Activated CD4-positive, CD25-positive, alpha-beta regulatory T cell treated with anti-CD3 and anti-CD28 coated beads, Interleukin-2, amount 50 U/mL, for 72 hours (primary cell): ENCODE measurements at places on chromosomes 7 and 10.

- DNase-seq = no peak
Observed at GRCh38 chr10:69577268-69578232, 4.3 kb upstream of the NEUROG3 start.

GRCh38 chr7:134686786-134687185, 40.1 kb downstream of the BPGM start:
- DNase-seq = no peak

GRCh38 chr7:137915266-137915665, 68.5 kb upstream of the DGKI start:
- DNase-seq = no peak

- no peak for DNase-seq
Observed at GRCh38 chr7:118872568-118872967, 648.1 kb downstream of the ANKRD7 start.

DNA sequence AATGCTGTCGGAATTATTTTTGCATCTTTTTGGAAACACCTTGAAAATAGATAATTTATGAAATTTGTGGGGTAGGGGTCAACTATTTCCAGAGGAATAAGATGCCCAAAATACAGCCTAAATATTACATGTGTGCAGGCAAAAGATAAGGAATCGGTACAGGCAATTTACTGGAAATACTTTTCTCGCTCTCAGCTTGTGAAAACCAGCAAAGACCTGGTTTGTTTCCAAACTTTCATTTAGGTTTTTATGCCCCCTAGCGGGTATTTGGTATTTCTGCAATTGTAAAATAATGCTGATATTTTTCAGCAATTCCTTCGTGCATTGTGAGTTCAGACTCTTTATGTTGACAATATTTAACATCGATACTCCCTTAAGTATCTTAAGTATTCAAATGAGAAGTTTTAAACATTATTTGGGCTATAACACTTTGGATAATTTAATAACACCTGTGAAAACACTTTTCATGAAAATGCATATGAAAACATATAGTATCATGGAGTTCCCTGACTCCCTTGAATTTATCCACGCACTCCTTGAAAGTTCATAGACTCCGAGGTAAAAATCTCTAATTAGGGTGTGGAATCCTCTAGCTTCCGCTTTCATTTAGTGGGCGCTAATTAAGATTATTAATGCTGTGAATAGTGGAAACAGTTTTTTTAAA, 132.4 kb downstream of the TSPAN12 start:
- DNase-seq = no peak

DNA sequence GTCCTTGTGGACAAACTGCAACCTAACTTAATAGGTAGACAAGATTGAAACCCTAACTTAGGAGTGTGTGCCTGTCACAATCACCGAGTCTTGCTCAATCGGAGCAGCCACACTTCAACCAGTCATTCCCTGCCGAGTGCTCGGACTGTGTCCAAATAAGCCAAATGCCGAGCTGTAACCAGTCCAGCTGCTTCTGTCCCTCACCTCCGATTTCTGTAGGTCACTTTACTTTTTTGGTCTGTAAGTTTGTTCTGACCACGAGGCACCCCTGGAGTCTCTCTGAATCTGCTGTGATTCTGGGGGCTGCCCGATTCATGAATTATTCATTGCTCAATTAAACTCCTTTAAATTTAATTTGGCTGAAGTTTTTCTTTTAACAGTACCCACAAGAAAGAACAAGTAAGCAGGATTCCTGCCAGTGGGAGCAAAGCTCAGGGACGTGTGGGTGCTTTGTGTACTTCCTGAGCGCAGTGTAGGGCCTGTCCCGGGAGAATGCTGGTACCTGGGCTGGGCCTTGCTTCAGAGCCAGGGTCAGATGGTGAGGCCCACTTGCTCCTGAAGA, 140.1 kb downstream of the ACTR3B start:
- DNase-seq = no peak

- no peak for DNase-seq
Observed at GRCh38 chr7:100942045-100942774, 7.1 kb upstream of the MUC3A start.

DNA sequence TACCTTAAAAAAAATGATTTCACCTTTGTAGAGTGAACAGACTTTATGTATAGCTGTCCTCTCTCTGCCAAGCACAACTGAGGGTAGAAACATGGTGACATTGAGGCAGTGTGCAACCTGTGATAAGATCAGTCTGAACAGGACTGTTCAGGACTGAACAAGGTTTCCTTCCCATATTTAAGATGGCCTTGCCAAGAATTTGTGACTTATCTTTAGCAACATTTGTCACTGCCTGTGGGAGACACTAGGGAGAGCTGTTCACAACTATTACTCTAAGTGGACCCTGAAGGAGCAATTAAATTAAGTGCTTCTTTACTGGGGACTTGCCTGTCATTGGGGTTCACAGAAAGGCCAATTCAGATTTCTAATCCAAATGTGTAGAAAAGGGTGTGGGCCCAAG, 6.7 kb downstream of the OR13A1 start:
- no peak for DNase-seq

GRCh38 chr10:74910241-74910975, 84.0 kb downstream of the KAT6B start:
- DNase-seq = no peak

- no peak for DNase-seq
Observed at GRCh38 chr10:49299816-49300139, 808 bp downstream of the C10orf71 start.

- no peak for DNase-seq
Observed at GRCh38 chr7:64999165-65000004, 7.1 kb downstream of the ERV3-1 start.
